NCI-H446 (cell line): ENCODE measurements at places on chromosomes 12 and 14.

GRCh38 chr12:80813820-80814219 is 97.1 kb downstream of the MYF5 start:
- no peak for DNase-seq

DNA sequence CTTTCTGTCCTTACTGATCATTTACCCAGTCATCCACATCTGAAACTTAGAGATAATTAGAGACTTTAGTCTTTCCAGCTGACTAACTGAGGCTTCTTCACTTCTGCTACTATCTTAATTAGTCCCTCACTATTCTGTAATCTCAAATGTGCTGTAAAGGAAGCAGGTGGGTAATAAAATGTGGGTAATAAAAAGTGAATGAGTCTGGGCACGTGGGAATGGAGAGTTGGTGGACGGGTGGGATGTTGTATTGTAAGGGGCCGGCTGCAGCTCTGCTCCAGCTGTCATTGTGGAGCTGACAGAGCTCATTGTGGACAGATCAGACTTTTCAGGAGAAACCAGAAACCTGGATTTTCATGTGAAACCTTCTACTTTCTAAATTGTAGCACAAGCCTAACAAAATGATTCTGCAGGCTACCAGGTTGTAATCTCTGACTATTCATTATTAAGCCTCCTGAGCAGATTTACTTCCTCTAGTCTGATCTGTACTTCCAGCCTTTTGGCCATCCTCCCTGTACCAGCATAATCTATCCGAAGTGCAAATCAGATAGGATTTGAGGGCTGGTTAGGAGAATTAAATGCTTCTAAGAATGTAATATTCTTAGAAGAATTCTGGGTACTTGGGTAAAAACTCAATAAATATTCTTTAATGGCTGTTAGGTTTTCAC is 42.0 kb upstream of the BMAL2 start:
- no peak for DNase-seq

DNA sequence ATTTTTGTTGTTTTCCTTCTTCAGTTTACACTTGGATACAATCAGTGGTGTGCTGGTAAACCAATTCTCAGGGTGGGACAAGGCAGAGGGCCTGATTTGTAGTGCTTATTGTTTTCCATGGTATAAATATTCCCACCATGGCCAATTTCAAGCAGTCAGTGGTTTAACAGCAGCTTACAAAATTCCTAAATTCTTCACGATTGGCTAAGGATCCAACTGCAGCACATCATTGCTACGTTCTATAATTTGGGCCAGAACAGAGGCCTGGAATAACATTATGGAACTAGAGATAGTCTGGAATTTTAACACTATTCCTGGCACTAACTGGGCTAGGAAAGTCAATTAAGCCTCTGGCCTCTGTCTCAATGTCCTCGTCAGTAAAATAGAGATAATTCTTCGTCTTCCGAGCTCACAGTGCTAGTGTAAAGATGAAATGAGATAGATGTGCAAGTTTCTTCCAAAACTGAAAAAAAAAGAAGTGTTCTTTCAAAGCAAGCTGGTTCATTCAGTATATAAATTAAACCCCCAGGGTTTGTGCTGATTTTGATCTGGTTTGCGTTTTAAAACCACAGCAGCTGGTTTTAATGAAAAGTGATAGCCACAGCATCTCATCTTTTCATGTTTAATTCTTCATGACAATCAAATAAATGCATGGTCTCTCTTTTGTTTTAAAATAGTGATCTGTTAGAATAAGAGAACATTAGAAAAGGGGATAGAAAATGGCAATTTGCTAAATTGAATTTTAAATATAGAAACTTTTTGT is 104.1 kb downstream of the EPS8 start:
- no peak for DNase-seq

DNA sequence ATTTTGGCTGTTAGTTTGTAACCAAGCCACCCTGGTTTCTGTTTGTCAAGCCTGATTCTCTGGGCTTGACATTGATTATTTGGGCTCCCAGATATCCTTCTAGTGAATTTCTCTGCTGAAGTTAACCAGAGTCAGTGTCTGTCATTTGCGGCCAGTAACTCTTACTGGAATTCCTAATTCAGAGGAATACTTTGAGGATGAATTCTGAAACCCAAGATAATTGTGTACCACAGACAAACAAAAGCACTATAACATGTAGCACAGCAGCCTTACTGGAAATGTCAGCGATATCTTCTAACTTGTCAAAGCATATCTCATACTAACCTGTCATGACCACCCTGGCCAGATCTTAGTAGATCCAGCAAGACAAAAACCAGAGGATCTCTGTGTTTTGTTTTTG is 84.4 kb upstream of the HIF1A start:
- no peak for DNase-seq

DNA sequence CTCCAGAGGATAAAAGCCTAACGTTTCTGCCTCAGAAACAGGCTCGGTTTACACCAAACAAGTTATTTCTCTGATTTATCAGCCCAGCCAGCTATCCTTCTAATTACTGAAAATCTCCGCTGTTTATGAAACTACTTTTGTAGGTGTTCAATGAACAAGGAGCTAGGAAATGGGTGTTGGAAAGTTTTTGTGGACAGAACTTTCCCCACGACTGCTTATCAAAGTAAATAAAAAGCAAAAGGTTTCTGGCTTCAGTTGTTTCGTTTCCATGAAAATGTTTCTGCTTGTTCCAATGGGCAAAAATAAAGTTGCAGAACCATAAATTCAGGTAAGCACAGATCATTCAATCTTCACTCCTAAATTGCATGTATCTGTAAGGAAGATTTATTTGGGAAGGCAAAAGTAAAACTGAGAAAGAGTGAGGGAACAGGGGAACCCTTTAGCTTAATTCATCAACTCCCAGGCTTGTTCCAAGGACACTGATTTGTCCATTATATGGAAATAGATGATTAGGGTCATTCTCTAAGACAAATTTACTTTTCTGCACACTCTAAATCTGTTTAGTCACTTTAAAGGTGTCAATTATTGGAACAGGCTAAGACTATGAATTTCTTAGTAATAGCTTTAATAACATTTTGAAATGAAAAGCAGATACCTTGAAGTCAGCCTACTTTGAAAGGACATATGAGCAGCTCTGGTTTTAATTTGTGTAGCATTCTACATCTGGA is 175.9 kb upstream of the CDKN3 start:
- no peak for DNase-seq

GRCh38 chr12:110379197-110379596 is 24.3 kb downstream of the ANAPC7 start:
- DNase-seq: no peak

DNA sequence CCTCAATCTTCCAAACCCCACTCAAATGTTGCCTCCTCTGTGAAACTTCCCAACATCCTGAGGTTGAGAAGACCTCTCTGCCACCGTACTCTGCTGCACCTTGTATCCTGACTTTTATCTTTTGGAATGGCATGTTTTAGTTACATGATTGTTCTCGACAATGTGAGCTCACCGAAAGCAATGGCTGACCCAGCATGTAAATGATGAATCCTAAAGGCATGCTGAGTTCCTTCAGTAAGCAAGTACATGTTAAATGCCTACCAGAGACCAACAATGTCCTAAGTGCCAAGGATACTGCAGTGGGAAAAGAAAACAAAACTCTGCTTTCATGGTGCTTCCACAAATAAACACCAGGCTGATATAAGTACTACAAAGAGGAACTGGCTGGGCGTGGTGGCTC is 13.7 kb downstream of the PPP1R13B start:
- no peak for DNase-seq

- no peak for DNase-seq
Observed at GRCh38 chr12:109845824-109846205, 12.6 kb upstream of the TRPV4 start.

DNA sequence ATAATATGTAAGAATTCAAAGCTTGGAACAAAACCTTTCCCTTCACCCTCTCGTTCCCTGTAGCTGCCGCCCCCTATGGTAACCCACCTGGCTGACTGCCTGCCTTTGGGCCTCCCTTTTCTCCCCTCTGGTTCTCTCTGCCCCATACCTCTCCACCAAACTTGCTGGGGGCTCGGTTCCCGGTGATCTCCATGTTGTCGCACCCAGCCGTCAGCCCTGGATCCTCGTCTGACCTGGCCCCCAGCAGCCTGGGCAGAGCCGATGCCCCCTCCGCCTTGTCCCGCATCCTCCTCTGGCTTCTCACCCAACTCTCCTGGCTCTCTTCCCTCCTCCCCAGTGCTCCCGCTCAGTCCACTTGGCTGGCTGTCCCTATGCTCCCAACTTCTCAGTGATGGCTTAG is 4.5 kb downstream of the CYP46A1 start:
- no peak for DNase-seq

DNA sequence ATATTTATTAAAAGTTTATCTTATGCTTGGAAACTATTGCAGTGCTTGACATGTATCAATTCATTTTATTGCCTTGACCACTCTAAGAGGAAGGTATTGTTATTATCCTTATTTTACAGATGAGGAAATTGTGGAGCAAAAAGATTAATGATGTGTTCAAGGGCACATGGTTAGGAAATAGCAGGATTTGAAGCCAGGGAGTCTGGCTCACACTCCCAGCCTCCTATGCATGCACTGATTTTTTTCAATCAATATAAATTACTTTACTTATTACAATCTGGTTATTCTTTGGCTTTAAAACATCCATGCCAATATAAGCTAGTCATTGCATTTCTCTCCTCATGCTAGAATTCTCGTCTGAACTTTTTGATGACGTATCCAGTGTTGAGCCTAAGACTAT is 94.2 kb upstream of the TBX5 start:
- DNase-seq: no peak

DNA sequence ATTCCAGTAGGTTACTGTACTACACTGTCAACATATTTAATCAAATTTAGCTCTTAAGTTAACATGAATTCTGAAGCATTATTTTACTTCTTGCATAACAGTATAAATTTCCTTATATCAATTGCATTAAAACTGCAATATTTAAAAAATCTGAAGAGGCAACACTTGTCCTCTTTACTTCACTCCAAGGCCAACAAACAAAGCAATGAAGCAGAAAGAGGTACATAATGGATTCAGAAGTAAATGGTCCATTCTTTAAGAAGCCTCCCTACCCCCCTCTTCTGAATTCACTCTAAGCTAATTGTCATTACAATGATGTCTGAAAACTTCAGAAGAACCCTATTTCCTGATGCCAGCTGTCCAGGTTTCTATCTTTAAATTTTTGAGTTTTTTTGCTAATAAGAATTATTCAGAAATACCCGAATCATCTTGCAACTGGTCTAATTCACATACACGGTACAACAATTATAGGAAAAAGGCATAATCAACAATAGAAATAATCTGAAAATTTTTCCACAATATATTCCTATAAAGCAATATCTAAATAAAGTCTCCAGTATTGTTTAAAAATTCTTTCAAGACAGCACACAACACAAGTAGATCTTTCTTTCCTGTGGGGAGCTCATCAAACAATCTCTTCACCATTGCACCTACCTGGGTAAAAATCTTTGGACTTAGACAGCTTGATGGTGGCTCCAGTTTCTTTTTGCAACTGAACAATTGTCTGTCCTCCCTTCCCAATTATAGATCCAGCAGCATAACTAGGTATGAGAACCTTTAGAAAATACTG is 2.9 kb downstream of the NOVA1 start:
- DNase-seq: no peak

- no peak for DNase-seq
Observed at GRCh38 chr12:42259699-42260098, 21.7 kb upstream of the YAF2 start.

DNA sequence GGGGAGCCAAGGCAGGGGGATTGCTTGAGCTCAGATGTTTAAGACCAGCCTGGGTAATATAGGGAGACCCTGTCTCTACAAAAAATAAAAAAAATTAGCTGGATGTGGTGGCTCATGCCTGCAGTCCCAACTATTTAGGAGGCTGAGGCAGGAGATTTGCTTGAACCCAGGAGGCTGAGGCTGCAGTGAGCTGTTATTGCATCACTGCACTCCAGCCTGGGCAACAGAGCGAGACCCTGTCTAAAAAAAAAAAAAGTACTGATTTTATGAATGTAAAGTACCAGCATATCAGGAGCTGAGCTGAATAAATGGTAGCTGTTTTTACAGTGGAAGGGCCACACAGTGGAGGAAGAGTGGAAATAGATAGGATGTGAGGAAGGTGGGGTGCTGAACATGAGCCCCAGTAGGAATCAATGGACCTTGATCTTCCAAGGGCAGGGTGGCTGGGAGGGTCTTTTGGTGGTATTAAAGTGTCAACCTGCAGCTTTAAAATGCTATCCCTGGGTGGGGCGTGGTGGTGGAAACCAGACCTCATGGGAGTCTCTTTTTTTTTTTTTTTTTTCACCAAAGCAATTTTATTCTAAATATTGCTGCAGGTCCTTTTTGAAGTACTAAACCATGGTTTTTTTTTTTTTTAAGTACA is 2.2 kb downstream of the ATP23 start:
- no peak for DNase-seq

- DNase-seq: peak; percentile 57
Observed at GRCh38 chr14:75979071-75979571, 2.7 kb downstream of the TGFB3 start.

DNA sequence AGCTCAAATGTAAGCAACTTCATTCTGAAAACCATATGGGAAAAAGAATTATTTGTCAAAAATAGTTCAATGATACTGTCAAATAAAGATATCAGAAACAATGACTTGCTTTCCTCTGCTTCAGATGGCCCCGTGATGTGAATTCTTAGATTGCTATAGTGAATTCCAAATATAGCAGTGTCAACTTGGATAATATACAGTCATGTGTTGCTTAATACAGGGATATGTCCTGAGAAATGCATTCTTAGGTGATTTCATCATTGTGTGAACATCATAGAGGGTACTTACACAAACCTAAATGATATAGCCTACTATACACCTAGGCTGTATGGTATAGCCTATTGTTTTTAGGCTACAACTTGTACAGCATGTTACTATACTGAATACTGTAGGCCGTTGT is 108.7 kb upstream of the MIS18BP1 start:
- no peak for DNase-seq

- no peak for DNase-seq
Observed at GRCh38 chr12:7374423-7375144, 69.4 kb downstream of the CD163L1 start.

DNA sequence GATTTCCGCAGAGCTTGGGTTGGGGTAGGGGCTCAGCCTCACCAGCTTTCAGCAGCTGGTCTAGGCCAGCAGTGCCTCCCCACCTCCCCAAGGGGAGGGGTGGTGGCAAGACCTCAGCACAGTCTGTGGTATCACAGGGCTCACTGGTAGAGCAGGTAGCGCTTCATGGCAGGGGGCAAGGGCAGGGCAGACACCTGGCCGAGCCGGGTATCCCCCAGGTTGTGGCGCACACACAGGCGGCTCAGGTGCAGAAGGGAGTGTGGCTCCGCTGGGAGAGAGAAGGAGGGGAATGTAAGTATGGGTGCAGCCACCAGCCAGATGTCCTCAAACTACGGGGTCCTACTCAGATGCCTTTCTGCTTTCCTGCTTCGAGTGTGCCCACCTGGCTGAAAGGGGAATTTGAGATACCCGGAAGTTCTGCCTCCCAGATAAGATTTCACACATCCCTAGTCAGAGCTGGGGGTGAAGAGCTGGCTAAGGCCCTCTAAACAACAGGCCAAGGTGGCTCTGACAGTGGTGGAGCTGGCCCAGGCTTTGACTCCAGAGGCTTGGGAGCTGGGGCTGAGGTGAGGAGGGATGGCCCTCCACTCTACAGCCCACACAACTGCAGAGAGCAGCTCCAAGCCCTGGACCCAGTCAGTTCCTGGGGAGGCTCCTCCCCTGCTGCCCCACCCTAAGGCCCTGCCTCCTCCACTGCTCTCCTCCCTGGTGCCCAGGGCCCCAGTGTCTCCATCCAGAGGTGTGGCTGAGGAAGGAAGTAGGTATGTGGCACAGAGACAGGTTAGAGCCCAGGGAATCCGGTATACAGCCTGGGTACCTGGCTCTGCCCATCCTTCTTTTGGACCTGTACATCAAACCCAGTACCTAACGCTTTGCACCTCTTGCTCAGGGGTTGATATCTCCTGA is 1.8 kb downstream of the SPSB2 start:
- DNase-seq: no peak
